ENCODE measurements at places on chromosomes 3 and 15.

DNA sequence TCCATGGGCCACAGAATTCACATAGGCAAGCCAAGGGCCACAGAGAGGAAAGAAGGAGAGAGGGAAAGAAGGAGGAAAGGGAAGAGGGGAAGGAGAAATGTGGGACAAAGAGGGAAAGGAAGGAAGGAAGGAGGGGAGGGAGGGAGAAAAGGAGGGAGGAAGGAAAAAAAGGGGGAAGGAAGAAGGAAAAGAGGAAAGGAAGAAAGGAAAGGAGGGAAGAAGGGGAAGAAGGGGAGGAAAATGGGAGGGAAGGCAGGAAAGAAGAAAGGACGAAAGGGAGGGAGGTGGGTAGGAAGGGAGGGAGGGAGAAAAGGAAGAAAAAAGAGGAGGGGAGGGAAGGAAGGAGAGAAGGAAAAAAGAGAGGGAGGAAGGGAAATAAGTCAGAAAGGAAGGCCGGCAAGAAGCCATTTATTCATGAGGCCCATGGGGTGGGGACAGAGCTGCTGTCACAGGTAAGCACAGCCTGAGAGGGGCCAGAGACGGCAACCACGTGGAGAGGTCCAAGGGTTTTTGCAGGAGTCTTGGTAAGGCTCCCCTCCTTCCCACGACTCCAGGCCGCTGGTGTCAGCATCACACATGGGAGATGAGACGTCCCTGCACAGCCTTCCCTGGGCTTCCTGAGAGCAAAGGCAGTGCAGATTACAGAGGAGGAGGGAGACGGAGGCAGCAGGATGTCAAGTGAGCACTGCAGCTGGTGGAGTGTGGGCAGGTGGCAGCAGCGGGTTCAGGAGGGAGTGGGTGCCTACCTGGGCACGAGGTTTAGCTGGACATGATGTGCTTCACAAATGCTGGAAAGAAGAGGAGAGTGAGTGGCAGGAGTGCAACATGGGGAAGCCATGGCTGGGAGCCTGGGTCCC, 5.5 kb downstream of the MYL3 start:
- no peak for DNase-seq

DNA sequence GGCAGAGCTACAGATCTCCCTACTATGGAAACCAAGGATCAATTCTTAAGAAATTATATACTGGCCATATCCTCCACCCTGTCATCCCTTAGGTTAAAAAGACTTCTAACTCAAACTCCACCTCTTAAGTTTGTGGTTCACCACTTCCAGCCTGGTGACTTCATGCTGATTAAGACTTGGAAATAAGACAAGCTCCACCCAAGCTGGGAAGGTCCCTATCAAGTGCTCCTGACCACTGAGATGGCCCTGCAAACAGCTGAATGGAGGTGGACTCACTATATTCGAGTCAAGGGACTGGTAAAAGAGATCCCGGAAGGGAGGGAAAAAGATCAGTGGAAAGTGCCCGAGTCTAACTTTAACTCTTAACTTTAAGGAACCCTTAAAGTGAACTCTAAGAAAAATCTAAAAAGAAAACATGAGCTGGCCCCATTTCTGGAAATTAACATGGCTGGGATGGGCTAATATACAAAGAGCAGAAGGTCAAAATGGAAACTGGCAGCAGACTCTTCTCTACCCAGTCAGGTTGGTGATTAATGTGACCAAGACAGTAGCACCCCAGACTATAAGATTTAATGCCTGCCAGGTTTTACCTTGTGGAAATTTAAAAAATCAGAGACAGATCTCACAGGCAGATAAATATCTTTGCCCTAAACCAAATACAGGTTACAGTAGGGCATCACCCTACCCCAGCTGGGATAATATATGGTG, 43.9 kb downstream of the PPCDC start:
- no peak for DNase-seq

DNA sequence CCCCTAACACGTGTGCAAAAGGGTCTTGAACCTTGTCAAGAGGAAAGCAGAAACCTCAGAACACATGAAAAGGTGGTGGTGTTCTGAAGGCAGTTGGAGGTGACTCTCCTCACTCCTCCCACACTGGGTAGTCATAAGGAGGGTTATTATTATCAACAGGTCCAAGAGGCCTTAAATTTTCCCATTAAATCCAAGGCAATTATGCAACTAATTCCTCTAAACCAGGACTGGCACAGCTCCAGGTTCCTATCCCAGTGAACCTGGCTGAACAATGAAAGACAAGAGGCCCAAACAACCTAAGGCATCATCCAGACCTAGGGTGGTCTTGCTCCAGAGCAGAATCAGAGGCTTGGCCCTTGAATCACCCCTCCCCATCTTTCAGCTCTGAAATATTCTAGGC, 15.0 kb downstream of the MYLK start:
- DNase-seq = no peak

DNA sequence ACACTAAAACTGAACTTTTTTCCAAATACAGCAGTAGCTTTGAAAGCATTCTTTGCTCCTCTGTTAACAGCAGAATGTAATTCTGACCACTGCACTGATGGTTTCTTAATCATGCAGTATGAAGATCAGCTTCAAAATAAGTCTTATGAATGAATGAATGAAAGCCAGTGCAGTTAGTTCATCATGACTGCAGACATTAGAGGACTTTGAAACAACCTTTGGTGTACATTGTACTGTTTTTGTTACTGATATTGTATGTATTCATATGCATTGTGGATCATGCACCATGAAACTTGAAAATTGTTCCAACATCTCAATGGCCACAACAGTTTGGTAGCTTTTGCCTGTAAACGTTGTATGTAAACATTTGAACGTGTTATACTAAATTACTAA, 1.3 kb upstream of the TNIK start:
- DNase-seq = no peak

- no peak for DNase-seq
Measured at GRCh38 chr15:23869396-23869795, 182.3 kb upstream of the NDN start.

DNA sequence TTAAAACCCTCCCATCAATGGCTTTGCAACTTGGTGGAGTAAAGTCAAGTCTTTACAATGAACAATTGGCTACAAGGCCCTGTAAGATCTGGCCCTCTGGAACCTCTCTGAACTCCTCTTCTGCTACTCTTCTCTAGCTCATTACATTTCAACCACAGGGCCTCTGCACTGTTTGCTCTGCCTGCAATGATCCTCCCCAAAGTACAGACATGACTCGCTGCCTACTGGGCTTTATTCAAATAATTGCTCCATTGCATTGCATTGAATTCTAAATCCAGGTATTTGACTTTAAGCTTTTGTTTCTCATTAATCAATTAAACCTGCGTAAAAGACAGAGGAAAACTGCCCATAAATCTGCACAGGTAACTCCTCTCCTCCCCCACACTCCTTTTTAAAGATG, 96.7 kb downstream of the CD47 start:
- no peak for DNase-seq

- no peak for DNase-seq
Measured at GRCh38 chr3:109224333-109224732, 87.8 kb downstream of the C3orf85 start.

GRCh38 chr3:174439331-174440252, 419.5 kb upstream of the NAALADL2 start:
- no peak for DNase-seq

DNA sequence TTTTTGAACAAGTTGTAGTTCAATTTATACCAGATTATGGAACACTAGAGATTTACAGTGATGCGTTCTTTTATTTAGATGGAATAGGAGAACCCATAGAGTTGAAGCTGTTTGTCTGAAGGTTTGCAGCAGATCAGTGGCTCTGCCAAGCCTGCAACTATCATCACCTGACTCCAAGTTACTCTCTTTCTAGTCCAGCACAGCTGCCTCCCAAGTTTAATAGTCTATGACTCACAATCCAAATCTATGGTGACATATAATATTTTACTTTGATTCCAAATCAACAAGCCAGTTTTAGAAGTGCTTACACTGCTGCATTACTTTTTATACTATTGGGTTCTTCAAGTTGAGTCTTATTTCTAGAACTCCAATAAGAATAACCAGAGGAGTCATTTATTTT, 400.4 kb downstream of the LPP start:
- no peak for DNase-seq

- no peak for DNase-seq
Measured at GRCh38 chr3:188863999-188864406, 307.8 kb upstream of the TPRG1 start.

DNA sequence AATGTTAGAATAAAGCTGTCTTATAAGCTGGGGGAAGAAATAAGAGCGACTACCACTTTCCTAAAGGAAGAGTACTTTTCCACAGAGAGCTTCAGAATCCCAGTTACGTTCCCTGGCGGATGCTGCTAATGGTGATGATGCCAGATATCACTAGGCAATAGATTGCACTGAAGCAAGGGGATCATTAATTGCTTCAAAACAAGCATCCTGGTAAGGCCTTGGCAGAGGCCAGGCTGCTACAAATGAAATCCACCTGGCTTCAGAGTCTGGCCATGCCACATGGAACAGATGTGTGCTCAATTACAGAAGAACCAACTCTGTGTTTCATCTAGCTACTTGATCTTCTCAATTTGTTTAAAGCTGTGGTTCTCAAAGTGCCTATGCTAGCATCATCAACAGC, 129.2 kb upstream of the IL12A start:
- no peak for DNase-seq

DNA sequence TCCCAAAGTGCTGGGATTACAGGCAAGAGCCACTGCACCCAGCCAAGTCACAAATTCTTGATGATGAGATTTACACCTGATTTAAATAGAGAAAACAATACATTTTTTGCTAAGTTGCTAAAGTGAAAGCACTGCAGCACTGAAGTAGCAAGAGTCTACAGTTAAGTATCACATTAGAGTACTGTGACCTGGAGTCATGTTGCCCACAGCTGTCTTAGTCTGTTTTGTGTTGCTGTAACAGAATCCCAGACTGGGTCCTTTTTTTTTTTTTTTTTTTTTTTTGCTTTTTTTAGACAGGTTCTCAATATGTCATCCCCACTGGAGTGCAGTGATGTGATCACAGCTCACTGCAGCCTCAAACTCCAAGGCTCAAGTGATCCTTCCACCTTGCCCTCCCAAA, 23.2 kb upstream of the GNB4 start:
- no peak for DNase-seq

- DNase-seq = no peak
Measured at GRCh38 chr3:192830291-192831110, 87.2 kb downstream of the MB21D2 start.

- DNase-seq = no peak
Measured at GRCh38 chr3:122618614-122619013, 41.2 kb downstream of the PARP15 start.

GRCh38 chr3:79751703-79752102, 16.1 kb downstream of the ROBO1 start:
- no peak for DNase-seq

- no peak for DNase-seq
Measured at GRCh38 chr3:171971919-171972514, 67.4 kb upstream of the FNDC3B start.
